ENCODE measurements at places on chromosomes 13 and 19.
A peak's percentile ranks its signal among the peaks of the same experiment; 100 is the strongest.

DNA sequence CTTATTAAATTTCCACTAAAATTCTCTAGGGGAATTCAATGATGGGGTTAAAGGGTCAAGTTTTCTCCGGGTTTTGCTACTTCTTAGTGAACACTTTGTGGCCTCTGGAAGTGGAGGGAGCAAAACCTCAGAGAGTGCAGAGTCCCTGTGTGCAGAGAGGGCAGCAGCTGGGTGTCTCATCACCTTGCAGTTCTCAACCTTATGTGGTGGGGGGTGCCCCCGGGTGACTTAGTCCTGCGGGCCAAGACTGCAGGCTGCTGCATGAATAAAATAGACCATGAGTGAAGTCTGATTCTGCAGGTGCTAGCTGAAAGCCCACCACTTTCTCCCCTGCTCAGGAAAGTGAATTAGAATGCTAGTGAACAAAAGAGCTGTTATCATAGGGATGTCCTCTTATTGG lies 191.6 kb downstream of the DLEU7 start:
- no peak for DNase-seq

GRCh38 chr19:38736036-38736412 lies 8.2 kb downstream of the CAPN12 start:
- DNase-seq, result peak; percentile 44

DNA sequence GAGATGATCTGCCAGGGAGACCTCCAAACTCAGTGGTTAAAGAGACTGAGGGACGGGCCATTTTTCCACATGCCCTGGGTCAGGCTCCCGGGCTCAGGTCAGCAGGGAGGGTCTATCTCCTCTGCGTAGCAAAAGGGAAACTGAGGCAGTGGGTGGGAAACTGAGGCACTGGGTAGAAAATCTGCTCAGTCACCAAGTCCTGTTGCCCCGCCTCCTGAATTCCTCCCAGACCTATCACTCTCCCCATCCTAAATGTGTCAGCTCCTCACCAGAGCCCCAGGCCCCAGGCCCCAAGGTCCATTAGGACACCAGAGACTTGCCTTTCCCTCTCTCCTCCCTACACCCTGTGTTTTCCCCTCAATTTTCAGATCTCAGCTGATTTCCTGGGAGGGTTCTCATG lies 2.4 kb downstream of the CD320 start:
- no peak for DNase-seq

DNA sequence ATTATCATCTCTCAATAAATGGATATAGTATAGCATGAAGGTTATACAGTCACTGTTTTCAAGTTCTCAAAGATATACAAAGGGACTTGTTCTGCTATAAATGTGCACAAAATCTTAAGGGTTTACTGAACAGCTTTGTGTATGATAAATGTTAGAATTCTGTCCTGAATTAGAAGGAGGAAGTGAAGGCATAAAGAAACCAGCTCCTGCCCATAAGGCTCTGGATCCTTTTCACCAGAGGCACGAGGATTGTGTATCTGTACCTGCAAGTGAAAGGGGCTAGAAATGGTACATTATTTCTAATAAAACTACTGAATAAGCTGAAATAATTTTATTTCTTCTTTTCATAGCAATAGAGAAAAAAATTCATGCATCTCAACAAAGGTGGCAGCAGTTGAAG lies 32.4 kb downstream of the PHF11 start:
- DNase-seq, result no peak

DNA sequence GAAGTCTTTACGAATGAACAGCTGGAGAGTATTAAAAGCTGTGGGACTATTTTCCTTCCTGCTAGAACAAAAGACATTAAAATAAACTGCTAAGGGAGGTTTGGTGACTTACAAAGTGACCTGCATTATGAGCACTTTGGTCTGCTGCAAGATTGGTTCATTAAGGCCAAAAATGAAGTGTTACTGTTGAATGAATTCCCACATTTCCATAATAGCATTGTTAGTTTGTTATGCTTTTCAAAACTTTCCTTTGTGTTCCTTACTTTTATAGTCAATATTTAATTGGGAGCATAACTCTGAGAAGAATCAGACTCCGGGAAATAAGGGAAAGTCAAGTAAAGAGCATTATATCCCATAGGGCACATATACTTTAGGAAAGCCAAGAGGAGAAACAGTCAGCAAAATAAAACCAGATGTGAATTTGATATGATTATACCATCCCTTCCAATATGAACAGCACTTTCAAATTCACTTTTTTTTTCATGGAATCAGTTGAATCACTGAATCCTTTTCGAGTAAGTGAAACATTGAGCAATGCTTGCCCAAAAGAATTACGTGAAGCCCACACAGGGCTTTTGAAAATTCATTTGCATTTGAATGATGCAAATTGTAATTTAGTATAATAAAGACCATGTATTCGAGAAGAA lies 112.6 kb downstream of the KCTD12 start:
- DNase-seq, result no peak

DNA sequence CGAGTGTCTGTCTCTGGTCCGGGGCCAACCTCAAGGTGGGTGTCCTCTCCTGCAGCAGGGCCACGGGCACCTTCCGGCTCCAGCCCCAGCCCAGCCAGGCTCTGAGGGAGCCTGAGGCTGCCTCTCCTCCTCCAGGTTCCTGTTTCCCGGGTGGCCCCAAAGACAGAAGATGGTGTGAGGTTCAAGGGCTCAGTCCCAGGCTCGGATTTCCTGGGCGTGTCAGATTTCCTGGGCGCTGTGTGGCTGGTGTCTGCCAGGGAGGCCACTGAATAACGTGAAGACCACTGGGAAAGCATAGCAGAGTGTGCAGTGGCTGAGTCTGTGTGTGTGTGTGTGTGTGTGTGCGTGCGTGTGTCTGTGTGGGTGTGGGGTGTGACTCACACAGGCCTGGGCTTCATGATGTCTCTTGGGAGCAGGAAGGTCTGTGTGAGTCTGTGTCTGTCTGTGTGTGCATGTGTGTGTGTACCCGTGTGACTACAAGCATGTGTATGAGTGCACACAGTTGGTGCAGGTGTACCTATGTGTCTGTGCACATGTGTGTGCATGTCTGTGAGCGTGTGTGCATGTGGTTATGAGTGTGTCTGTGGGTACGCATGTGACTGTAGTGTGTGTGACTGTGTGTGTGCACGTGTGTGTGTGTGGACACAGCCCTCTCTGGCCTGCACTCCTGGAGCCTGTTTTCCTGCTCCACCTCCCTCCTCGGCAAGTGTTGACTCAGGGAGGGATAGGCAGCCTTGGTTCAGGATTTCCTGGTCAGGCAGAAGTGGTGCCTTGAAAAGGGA lies 28.3 kb downstream of the CEBPA start:
- DNase-seq, result peak; percentile 31

GRCh38 chr19:10293637-10294367 lies 4.0 kb downstream of the ICAM5 start:
- no peak for DNase-seq

DNA sequence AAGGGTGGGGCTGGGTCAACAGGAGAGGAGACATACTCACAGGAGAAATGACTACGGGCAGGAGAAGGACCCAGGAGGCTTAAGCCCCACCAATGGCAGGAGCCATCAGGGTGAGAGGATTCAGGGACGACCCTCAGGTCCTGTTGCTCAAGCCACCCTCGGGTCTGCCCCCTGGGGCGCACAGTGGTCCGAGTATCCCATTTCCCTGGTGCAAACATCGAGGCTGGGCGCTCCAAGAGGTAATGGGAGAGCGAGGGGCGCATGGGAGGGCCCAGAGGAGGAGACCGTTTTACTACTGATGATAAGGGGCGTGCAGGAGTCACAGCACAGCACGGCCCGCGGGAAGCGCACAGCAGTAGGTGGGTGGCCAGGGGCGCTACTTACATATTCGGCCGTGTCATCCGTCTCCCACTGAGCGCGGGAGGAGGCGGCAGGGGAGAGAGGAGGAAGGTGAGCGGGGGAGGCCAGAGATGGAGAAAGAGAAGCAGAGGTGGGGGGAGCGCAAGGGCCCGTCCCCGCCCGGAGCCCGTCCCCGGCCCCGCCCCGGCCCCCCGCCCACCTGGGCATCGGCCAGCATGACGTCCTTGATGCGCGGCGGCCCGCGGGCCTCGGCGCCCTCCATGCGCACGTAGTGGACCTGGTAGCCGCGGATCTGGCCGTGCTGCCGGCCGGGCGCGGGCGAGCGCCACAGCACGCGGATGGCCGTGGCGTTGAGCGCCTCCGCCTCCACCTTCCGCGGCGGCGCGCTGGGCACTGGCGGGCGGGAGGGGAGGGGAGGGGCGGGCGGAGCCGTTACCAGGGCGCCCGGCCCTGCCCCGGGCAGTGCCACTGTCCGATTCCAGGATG lies 111.5 kb downstream of the PTPRS start:
- DNase-seq, result no peak

DNA sequence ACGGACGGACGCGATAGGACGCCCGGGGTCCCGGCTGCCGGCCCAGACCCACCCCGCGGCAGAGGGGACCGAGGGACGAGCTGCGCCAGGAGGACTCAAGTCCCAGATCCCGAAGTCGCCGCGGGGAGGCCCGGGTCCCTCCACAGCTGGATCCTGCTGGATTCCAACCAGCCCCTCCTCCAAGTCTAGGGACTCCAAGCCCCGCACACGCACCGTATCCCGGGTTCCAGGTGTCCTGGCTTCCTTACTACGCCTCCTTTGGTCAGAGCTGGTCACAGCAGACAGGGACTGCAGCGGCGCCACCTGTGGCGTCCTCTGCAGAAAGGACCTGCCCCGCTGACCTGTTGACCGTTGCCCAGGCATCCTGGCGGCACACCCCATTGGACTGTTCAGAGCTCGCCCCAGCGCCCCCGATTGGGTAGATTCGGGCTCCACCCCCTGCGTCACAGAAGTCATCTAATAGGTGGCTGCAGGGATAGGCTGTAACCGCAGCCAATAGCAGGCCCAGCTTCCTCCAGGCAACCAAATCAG lies 29.0 kb upstream of the ZNF709 start:
- DNase-seq, result no peak

- DNase-seq, result peak; percentile 29
Observed at GRCh38 chr19:2618611-2619010, 83.9 kb downstream of the GNG7 start.

- DNase-seq, result no peak
Observed at GRCh38 chr19:15702534-15702930, 25.3 kb upstream of the OR10H2 start.

- no peak for DNase-seq
Observed at GRCh38 chr13:113845055-113845454, 18.8 kb downstream of the GAS6 start.

GRCh38 chr13:83221813-83222241 lies 660.4 kb downstream of the SLITRK1 start:
- DNase-seq, result no peak

DNA sequence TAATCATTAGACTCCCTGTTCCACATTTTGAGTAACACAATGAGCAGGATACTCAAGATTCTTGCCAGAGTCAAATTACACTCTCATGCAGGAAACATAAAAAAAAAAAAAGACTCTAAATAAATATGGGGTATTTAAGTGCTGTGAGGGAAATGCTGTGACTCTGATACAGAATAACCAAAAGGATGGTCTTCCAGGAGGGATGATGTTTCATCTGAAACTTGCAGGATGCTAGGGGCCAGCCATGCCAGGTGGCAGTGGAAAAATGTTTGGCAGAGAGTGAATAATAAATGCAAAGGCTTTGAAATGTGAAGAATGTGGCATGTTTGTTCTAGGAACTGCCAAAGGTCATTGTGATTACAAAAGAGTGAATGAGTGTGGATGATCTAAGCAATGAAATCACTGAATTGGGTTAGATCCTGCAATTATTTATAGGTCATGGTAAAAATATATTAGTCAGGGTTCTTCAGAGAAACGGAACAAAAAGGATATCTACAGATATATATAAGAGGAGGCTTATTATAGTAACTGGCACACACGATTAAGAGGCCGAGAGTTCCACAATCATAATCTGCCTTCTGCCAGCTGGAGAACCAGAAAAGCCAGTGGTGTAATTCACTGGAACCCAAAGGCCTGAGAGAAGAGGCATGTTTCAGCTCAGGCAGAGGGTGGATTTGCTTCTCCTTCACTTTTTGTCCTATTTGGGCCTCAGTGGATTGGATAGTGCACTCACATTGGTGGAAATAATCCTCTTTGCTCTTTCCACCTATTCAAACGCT lies 1832.8 kb upstream of the MIR17HG start:
- no peak for DNase-seq

DNA sequence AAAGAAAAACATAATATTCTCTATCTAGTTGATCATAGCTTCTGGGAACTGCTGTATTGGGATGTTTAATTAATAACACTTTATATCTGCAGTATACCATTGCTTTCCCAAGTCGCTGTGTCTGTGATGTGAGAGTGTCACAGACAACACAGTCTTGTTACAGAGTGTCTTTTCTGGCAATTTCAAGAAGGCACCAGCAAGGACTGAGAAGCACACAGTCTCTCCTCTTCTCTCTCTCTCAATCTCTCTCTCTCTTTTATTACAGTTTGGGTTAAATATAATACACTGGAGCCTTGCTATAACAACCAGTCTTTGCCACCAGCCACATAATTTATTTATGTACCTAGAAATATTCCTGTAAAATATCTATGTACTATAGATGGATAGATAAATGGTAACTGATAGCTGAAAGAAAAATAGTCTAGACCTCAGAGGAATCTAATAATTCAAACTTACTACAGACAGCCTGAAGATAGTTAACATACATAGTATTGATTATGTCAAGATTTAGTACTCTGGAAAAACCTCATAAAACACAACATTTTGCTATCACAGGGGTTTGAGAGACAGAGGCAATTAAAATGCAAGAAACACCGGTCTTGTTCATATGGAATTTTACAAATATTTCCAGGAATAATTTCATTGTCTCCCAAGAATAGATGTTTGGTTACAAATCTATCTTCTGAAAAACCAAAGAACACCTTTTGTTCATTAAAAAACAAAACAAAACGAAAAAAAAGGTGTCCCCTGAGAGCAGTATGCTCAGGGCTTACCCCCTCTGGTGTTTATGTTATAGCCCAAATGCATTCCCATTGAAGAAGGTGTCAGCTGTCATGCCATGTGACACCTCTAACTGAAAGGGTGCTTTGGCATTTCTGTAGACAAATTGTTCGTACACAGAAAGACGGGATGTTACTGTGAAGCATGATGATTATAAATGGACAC lies 507.8 kb downstream of the TBC1D4 start:
- DNase-seq, result no peak

DNA sequence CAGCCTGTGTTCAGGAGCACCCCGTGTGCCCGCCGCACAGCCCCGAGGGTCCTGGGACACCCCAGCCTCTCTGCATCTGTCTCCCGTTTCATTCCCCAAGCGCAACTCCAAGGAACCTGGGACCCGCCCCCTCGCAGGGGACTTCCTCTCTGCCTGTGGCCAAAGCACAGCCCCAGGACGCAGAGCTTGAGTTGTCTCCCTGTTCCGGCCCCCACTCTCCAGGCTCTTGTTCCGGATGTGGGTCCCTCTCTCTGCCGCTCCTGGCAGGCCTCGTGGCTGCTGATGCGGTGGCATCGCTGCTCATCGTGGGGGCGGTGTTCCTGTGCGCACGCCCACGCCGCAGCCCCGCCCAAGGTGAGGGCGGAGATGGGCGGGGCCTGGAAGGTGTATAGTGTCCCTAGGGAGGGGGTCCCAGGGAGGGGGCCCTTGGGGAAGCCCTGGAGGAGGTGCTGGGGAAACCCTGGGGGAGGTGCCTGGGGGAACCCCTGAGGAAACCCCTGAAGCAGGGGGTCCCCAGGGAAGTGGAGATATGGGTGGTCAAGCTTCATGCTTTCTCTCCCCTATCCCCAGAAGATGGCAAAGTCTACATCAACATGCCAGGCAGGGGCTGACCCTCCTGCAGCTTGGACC lies 1.3 kb downstream of the HCST start:
- peak; percentile 82 for DNase-seq

- DNase-seq, result no peak
Observed at GRCh38 chr19:10677751-10678150, 23.5 kb upstream of the QTRT1 start.
